Activated naive CD8-positive, alpha-beta T cell treated with anti-CD3 and anti-CD28 coated beads, Interleukin-2, amount 10 ng/mL, durations not matched to agents 7 days and 5 days (primary cell): ENCODE measurements at places on chromosomes 5 and 9.

- peaks cover 8% of the 10 kb centered on the region for H3K4me1 ChIP-seq
- H3K4me3 ChIP-seq: no peak overlapping the region
- no peaks in the 10 kb centered on the region for H3K27me3 ChIP-seq
Observed at GRCh38 chr5:36168737-36169136, 16.8 kb downstream of the SKP2 start.

DNA sequence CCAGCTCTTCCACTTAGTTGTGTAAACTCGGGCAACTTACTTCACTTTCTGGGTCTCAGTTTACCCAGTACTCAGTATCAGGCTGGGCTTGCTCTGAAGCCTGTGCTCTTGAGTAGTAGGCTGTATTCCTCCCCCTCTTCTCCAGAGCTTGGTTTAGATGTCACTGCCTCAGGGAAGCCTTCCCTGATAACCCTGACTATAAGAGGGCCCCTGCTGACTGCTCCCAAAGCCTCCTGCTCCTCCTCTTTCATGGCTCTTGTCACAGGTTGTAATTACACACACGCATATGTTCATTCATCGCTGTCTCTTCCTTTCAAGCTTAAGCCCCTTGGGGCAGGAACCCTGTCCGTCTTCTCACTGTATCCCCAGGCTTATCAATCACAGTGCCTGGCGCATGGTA lies 140.2 kb downstream of the RGS3 start:
- H3K27me3 ChIP-seq: no peaks in the 10 kb centered on the region
- peaks cover 3% of the 10 kb centered on the region for H3K4me1 ChIP-seq
- H3K4me3 ChIP-seq: no peak overlapping the region
- H3K27ac ChIP-seq: no peak overlapping the region
- DNase-seq: no peak
- no peaks in the 10 kb centered on the region for H3K36me3 ChIP-seq

- H3K36me3 ChIP-seq: no peaks in the 10 kb centered on the region
- DNase-seq: no peak
- H3K27me3 ChIP-seq: peaks cover 13% of the 10 kb centered on the region
- no peak overlapping the region for H3K27ac ChIP-seq
- H3K4me1 ChIP-seq: no peaks in the 10 kb centered on the region
- H3K4me3 ChIP-seq: no peak overlapping the region
Observed at GRCh38 chr9:76729116-76729515, 35.1 kb upstream of the PCA3 start.

- peak overlapping the region; percentile 61 for H3K4me3 ChIP-seq
- H3K4me1 ChIP-seq: peaks cover 41% of the 10 kb centered on the region
- peaks cover 40% of the 10 kb centered on the region for H3K36me3 ChIP-seq
- no peak overlapping the region for H3K27ac ChIP-seq
- H3K27me3 ChIP-seq: no peaks in the 10 kb centered on the region
Observed at GRCh38 chr5:177370488-177371119, 12.9 kb downstream of the RGS14 start.

DNA sequence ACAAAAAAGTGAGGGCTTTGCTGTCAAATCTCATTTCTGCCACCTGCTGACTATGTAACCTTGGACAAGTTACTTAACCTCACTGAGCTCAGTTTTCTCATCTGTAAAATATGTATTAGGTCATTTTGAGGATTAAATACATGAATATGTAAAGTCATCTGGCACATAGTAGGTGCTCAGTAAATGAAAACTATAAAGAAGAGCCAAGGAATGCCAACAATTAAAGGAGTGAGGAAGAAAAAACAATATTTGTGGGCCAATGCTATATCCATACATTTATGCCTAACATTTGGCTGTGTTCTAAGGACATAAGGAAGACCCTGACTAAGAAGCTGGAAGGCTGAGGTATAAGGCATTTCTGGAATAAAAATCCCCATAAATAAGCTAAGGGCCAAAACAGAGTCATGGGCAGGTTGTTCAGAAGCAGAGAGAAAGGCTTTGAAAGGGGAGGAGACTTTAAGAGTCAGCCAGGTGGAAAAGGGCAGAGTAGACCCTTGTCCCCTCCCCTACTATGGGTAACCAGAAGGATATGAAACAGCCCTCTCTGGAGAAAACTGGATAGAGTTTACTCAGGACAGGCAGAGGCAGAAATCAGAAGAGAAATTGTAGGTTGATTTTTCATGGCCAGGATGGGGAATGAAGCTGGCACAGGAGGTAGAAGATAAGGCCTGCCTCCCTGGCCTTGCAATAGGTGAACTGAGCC lies 47.6 kb upstream of the SIL1 start:
- no peak overlapping the region for H3K27ac ChIP-seq
- H3K27me3 ChIP-seq: peaks cover 7% of the 10 kb centered on the region
- no peak for DNase-seq
- no peaks in the 10 kb centered on the region for H3K36me3 ChIP-seq

DNA sequence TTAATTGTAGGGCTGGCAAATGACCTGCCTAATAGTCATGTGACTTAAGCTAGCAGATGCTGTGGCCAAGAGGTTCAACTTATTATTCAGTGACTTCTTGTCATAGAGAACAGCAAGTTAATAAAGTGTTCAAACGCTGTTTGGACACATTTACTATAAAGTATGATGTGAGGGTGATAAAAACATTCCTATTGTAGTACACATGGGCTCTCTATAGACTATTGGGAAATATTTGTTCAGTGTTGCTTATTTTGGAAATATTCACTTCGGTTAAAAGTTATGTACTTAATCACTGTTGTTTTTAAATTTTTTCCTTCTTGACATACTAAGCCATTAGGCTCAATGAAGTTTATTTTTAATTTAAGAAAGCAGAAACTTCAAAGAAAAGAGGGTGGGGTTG lies 345.0 kb downstream of the NNT start:
- no peak overlapping the region for H3K4me3 ChIP-seq
- no peaks in the 10 kb centered on the region for H3K4me1 ChIP-seq
- H3K27ac ChIP-seq: no peak overlapping the region
- H3K36me3 ChIP-seq: no peaks in the 10 kb centered on the region

DNA sequence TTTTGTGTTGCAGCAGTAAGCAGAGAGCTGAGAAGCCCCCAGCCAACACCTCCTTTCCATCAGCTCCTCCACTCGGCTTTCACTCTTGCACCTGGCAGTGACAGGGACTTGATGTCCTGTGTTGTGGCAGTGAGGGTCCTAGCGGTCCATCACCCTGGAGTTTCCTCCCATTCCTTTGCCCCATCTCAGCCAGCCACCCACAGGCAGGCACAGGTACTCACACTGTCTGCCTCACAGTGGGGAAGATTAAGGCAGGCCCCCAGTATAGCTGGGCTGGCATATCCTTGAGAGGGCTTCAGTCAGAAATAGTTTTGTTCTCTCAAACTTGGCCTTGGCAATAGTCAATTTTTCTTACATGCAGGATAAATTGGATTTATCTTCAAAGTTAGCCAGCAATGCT lies 362.7 kb downstream of the GADD45G start:
- no peak overlapping the region for H3K4me3 ChIP-seq
- DNase-seq: no peak

- peaks cover 7% of the 10 kb centered on the region for H3K4me1 ChIP-seq
- no peaks in the 10 kb centered on the region for H3K36me3 ChIP-seq
- no peak overlapping the region for H3K4me3 ChIP-seq
- peak overlapping the region; percentile 59 for H3K27ac ChIP-seq
- DNase-seq: no peak
Observed at GRCh38 chr5:36442352-36442751, 140.7 kb upstream of the RANBP3L start.

GRCh38 chr9:34124926-34125325 lies 1.6 kb downstream of the DCAF12 start:
- peak overlapping the region; percentile 95 for H3K27ac ChIP-seq
- no peaks in the 10 kb centered on the region for H3K27me3 ChIP-seq
- DNase-seq: no peak
- H3K4me1 ChIP-seq: peaks cover 37% of the 10 kb centered on the region
- peak overlapping the region; percentile 99 for H3K4me3 ChIP-seq
- H3K36me3 ChIP-seq: peaks cover 36% of the 10 kb centered on the region

DNA sequence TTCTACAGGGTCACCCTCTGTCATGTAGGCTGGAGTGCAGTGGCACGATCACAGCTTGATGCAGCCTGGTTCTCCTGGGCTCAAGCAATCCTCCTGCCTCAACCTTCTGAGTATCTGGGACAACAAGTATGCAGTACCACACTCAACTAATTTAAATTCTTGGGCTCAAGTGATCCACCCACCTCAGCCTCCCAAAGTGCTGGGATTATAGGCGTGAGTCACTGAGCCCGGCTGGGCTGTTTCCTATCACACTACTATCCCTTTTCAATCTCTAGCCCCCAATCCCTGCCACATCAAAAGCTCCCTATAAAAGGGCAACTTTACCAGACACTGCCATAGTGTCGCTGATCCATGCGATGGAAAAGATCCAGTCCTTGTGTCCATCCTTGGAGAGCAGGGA lies 20.4 kb downstream of the DCAF12 start:
- DNase-seq: no peak
- H3K36me3 ChIP-seq: peaks cover 31% of the 10 kb centered on the region
- peaks cover 8% of the 10 kb centered on the region for H3K4me1 ChIP-seq
- H3K27ac ChIP-seq: no peak overlapping the region

DNA sequence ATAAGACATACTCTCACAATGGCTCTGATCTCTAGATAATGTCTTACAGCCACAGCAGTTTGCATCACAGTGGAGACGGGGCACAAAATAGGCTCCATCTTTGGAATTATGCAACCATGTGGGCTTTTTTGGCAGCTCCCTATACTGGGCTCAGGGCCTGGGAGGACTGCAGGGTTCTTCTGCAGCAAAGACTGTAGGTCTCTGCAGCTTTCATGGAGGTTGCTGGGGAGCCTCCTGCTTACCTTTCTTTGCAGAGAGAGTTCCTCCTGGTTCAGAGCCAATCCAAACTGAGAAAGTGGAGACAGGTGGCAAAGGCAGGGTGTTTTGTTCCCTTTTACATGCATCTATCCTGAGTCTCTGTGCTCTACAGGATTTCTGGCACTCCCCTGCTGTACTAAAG lies 558.0 kb downstream of the TLR4 start:
- DNase-seq: no peak
- H3K27ac ChIP-seq: no peak overlapping the region
- no peaks in the 10 kb centered on the region for H3K27me3 ChIP-seq
- no peak overlapping the region for H3K4me3 ChIP-seq

DNA sequence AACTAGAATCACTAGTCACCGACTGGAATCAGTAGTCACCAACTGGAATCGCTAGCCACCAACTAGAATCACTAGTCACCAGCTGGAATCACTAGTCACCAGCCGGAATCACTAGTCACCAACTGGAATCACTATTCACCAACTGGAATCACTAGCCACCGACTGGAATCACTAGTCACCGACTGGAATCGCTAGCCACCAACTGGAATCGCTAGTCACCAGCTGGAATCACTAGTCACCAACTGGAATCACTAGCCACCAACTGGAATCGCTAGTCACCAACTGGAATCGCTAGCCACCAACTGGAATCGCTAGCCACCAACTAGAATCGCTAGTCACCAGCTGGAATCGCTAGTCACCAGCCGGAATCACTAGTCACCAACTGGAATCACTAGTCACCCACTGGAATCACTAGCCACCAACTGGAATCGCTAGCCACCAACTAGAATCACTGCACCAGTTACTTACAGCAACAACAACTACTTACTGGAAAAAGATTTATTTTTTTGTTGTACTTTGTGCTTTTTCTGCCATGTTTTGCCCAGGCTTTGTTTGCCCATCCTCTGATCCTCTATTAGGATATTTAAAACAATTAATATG lies 25.7 kb upstream of the FLT4 start:
- peaks cover 28% of the 10 kb centered on the region for H3K27me3 ChIP-seq
- H3K36me3 ChIP-seq: peaks cover 1% of the 10 kb centered on the region
- H3K27ac ChIP-seq: no peak overlapping the region
- peaks cover 5% of the 10 kb centered on the region for H3K4me1 ChIP-seq

- H3K27me3 ChIP-seq: no peaks in the 10 kb centered on the region
- no peak overlapping the region for H3K27ac ChIP-seq
- no peak overlapping the region for H3K4me3 ChIP-seq
- no peak for DNase-seq
- no peaks in the 10 kb centered on the region for H3K36me3 ChIP-seq
Observed at GRCh38 chr9:122695696-122696095, 20.8 kb downstream of the OR1L3 start.

DNA sequence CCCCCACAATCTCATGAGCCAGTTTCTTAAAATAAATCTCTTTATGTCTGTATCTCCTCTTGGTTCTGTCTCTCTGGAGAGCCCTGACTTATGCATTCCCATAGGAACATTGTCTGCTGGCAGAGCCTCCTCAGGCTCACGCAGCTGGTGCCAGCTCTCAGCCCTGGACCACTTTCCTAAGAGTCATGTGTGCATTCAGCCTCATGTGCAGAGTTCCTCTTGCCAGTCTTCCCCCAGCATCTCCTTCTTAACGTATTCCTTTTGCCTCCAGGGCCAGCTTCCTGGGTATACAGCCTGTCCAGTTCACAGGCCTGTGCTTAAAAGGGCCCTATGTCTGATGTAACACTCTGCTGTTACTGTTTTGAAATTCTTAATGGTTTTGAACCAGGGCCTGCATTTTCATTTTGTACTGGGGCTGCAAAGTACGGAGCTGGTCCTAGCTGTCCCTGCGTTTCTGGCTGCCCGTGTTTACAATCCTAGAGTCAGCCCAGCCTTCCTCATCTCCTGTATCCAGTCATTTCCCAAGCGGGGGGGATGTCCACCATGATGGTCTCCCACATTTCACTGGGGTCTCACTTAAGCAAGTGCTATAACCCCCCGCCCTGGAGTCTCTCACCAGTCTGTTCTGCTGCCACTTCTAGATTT lies 18.1 kb downstream of the ANKRD33B start:
- H3K4me3 ChIP-seq: no peak overlapping the region
- H3K4me1 ChIP-seq: peaks cover 36% of the 10 kb centered on the region
- peaks cover 7% of the 10 kb centered on the region for H3K36me3 ChIP-seq
- no peak for DNase-seq
- no peak overlapping the region for H3K27ac ChIP-seq

DNA sequence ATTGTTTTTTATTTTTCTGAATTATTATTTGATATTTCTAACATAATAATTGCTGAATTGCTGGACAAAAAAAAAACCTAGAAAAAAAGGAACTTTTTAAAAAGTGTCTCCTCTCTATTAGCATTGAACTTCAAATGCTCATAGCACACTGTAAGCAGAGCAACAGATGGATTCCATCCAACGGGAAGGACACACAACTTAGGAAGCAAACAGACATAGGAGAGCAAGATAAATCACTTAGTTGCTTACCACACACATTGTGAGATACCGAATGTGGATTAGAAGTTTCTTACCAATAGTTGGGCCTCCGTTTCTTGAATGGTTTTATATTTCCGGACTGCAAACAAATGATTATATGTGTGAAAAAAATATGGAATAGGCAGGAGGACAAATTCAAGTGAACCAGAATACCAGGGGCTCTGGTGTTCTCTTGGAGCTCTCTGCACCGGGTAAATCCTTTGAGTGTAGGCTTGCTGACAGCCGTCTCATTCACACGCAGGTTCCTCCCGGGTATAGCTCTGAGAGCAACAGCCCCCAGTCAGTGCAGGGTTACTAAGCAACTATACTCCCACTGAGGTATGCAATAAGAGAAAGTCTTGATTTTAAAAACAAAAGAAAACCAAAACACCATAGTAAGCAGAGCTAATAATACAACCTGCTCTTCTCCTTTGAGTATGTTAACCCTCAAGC lies 217.6 kb downstream of the TMEM167A start:
- H3K27ac ChIP-seq: no peak overlapping the region
- H3K36me3 ChIP-seq: no peaks in the 10 kb centered on the region
- H3K4me1 ChIP-seq: no peaks in the 10 kb centered on the region
- peaks cover 2% of the 10 kb centered on the region for H3K27me3 ChIP-seq
- no peak overlapping the region for H3K4me3 ChIP-seq

GRCh38 chr9:99720455-99721050 lies 101.1 kb upstream of the NR4A3 start:
- H3K27me3 ChIP-seq: no peaks in the 10 kb centered on the region
- H3K4me3 ChIP-seq: peak overlapping the region; percentile 70
- peak overlapping the region; percentile 87 for H3K27ac ChIP-seq
- H3K36me3 ChIP-seq: peaks cover 1% of the 10 kb centered on the region
